ENCODE measurements at places on chromosomes 4 and X.

DNA sequence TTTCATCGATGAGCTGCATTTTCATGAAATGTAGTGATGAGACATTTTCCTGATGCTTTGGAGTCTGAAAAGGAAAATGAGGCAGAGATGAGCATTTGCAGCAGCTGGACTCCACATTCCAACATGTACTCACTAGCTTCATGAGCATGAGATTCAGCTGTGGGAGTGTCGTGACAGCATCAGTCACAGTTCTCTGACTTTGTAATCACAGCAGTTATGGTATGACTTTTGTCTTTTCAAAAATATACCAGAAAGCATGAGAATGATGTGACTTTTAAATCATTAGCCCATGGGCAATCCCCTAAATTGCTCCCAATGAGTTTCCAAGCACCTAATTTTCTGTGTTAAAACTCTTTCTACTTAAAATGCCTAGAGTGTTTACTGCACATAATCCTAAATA, 18.3 kb upstream of the MSL3 start:
- no peak for DNase-seq
- no peaks in the 10 kb centered on the region for H3K4me1 ChIP-seq
- H3K27ac ChIP-seq: no peak overlapping the region
- H3K36me3 ChIP-seq: no peaks in the 10 kb centered on the region

GRCh38 chr4:77347351-77347966, 190.5 kb downstream of the CCNG2 start:
- no peak overlapping the region for H3K27ac ChIP-seq
- no peaks in the 10 kb centered on the region for H3K4me1 ChIP-seq
- peaks cover 5% of the 10 kb centered on the region for H3K27me3 ChIP-seq
- DNase-seq: no peak

DNA sequence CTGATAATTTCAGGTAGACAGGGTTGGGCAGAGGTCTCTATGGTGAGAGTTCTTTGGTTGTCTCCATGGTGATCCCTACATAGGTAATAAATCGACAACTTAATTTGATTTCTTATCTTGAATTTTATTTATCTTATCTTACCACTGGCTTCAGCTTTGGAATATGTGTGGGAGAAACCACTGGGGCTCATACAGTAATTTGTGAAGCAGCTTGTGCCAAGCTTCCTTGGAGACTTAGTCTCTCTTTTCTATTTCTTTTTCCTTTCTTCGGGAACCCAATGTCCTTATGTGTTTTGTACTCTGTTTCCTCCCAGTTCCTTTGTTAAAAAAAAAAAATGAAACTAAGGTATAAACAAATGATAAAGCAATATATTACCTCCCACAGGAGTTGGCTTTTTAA, 242.4 kb upstream of the CNKSR2 start:
- H3K4me3 ChIP-seq: no peak overlapping the region
- no peaks in the 10 kb centered on the region for H3K36me3 ChIP-seq
- no peaks in the 10 kb centered on the region for H3K27me3 ChIP-seq
- no peaks in the 10 kb centered on the region for H3K4me1 ChIP-seq

DNA sequence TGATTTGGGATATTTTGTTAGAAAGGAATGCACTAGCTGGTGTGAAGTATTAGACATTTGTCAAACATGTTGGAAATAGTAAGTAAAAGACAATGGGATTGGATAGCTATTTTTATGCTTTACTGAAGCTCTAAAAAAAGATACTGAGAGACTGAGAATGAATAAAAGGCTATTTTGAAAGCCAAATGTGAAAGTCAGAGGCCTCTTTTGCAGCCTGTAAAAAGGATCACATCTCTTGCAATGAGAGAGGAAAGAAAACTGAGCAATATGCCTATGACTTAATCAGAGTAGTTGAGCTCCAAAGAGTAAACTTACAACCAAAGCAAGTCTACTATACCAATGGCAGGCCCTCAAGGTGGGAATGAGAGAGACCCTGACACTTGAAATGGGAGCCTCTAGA, 212.6 kb upstream of the LCORL start:
- no peak overlapping the region for H3K27ac ChIP-seq
- no peaks in the 10 kb centered on the region for H3K27me3 ChIP-seq
- DNase-seq: no peak
- H3K4me1 ChIP-seq: no peaks in the 10 kb centered on the region
- H3K36me3 ChIP-seq: no peaks in the 10 kb centered on the region
